ENCODE measurements at places on chromosomes 5 and 9.

DNA sequence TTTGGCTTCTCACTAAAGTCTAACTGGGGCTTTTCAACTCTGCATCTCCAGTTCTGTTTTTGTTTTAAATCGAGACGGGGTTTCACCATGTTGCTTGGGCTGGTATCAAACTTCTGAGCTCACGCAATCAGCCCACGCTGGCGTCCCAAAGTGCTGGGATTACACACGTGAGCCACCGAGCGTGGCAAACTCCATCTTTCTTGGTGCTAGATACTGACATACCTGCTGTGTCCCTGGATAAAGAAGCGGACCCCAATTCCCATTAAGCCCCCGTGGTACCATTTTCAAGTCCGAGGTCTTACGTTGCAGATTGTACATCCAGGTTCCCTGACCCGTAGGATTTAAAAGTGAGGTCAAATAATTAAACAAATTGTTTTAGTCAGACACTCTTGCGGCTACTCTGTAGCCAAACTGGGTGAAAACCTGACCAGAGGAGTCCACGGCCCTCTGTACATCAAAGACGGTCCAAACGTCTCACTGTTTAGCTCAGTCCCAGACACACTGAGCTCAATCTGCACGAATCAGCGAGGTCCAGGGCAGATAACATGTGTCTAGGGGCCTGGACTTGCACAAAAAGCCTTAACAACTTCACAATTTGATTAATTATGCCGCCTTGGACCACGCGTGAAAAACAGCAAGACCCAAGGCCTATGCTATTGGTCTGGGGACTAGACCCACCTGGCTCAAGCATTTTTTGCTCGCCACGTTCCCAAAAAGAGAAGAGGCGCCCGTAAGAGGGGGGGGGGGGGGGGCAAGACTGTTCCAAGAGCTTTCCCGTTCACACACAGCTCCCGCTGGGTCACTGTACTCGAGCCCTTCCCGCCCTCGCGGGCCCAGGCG is 727 bp upstream of the DNAJA1 start:
- peak; percentile 66 for DNase-seq

DNA sequence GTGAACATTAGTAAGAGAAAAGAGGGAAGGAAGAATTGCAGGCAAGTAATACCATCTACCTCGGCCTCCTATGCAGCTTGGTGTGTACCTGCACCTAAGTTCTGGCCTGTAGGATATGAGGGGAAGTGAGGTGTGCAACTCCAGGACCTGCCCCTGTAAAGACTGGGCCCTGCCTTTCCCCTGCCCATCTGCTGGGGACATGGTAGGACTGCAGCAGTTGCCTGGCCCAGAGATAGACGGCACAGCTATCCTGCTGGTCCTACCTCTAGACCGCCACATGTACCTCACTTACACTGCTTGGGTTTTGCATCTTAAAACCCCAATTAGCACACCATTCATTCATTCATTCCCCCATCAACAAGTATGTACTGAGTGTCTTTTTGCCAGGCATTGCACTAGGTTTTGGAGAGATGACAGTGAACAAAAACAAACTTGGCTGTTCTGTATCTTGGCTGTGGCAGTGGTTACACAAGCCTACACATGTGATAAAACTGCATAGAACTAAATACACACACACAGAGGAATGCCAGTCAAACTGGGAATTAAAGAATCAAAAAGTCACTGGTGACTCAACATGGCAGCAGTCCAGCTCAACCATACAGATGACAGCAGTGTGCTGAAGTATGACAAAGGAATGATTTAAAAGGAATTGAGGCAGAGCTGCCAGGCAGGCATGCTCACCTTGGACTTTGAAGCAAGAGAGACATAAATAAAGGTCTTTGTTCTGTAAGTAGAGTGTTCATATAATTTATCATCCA is 23.3 kb upstream of the MGAT1 start:
- DNase-seq: peak; percentile 47

DNA sequence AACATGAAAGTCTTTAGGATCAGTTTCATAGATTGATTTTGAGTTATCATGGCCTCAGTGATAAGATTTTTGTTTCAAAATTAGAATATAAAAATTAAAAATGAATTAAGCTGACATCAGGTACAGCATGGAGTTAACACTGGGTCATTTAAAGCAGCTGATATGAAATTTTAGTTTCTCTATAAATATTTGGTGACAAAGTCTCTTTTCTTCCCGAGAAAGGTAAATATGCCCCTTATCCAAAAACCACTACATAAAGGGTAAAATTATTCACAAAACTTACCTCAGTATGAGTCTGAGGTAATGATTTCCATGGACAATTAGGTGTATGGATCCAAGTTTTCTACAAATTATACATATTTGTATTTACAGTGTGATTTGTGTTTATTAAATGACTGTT is 121.5 kb upstream of the PJA2 start:
- no peak for DNase-seq

DNA sequence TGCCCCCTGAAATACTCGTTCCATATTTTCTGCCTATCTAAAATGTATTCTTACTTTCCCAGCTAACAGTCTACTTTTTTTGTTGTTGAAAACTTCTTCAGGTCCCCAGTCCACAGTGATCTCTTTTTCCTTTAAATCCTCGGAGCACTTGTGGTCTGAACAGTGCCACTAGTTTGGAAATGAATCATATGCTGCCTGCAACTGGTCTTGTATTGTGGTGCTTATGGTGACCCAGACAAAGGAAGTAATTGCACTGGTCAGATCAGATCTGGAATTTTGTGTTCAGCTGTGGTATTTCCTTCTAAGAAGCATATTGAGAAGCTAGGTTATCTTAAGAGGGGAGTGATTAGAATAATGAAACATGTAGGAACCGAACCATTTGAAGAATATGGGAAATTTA is 2.9 kb downstream of the UNC13B start:
- peak; percentile 59 for DNase-seq

GRCh38 chr9:97046228-97046627 is 7.3 kb upstream of the CTSV start:
- DNase-seq: no peak

GRCh38 chr5:50553560-50553984 is 112.5 kb upstream of the EMB start:
- peak; percentile 16 for DNase-seq

- DNase-seq: no peak
Measured at GRCh38 chr9:76528056-76528455, 69.1 kb downstream of the GCNT1 start.

DNA sequence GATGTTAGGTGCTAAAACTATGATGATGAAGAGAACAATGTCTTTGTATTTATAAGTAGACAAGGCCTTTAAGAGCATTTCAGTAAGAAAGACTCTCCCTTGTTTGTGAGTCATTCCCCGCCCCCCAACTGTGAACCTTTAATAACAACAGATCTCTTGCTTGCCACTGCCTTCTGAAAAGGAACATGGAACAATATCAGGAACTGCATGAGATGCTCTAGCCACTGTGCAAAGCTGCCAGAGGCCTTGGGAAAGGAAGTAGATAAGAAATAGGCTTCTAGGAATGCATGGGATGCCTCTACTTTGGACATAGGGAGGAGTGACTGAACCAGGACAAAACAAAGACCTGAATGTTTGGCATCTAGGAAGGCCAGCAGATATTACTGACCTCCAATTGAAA is 296.1 kb upstream of the MPDZ start:
- no peak for DNase-seq

DNA sequence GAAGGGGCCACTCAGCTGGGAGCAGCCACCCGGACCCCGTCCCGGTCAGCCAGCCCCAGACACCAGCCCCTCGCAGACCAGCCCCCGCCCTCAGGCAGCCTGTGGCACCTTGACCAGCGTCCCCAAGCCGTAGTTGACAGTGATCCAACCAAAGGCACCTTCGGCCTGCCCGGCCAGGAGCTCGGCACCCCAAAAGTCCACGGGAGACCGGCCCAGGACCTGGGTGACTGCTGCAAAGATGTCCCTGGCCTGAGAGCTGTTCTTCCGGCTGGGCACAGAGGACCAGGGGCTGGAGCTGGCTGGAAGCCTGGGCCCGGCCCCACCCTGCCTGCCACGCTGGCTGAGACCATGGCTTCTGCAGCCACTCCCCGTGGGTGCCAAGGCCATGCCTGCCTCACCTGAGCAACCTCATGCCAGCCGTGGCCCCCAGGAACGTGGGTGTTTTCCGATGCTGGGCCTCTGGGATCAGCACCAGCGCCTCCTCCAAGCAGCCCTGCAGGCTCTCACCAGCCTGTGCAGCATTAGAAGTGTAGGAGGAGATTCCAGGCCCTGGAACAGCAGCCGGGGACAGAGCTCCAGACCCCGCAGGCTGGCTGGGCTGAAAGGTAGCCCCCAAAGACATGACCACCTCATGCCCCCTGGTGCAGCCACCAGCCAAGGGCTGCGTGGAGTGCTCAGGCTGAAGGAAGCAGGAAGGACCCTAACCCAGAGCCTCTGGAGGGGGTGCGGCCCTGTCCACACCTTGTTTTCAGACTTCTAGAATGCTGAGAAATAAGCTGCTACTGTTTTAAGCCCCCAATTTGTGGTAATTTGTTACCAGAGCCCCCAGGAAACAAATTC is 4.2 kb downstream of the ENTPD8 start:
- DNase-seq: no peak

DNA sequence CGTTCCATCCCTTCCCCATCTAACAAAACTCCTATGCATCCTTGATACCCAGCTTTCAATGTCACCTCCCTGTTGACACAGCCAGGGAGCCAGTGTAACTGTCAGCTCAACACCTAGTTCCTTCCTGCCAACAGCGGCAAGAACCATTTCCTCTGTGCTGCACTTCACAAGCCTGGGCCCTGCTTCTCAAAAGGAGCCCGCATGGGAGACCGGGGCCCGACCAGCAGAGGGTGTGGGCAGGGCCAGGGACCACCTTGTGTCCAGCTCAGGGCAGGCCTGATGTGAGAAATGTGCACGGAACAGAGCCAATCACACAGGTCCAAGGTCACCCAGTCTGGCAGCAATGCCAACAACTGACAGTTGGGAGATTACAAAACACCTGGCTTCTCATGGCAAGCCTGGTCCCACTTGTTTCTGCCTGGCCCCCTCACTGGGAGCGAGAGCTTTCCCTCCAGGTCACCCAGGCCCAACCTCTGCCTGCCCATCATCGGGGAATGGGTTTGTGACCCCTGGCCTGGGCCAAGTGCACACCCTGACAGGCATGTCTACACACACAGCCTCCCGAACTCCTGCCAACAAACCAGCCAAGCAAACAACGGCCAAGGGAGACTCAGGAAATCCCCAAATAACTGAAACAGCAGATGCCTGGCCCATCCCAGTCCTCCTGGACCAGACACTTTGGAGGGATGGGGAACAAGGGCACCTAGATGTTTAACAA is 3.1 kb downstream of the RNF44 start:
- DNase-seq: no peak

- DNase-seq: no peak
Measured at GRCh38 chr5:126982202-126982601, 48.2 kb downstream of the MARCHF3 start.

- peak; percentile 21 for DNase-seq
Measured at GRCh38 chr5:172973127-172973916, 10.2 kb upstream of the ATP6V0E1 start.

GRCh38 chr5:79753092-79753491 is 63.5 kb downstream of the CMYA5 start:
- DNase-seq: no peak

DNA sequence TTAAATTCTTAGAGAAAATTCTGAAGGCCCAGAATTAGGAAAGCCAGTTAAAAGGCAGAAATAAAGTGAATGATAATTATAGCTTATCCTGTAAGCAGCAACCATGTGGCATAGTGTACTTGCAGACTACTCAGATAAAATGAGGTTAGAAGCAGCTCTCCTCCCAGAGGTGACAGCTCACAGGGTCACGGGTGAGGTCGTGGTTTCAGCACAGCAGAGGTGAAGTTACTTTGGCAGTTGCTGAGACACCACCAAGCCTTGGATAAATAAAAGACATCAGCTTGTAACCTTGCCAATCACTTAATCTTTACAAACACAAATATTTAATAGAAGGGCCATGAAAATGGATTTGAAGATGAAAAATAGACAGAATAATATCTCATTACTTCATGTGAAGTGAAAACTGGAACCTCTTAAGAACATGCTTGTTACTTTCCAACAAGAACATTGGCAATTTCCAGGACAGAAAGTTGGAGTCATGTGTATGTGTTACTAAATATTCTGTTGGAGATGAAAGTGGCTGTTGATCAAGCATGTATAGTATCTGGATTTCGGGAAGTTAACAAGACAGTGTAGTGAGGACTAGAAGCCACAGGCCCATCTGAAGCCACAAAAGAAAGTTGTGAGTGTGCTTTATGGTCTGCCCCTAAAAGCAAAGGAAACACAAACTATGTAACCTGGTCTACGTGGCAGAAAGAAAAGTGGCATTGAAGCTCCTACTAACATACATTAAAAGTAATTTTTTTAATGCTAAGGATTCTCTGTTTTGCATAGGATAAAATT is 134.4 kb downstream of the ERCC6L2 start:
- peak; percentile 65 for DNase-seq

Measured in OCI-M1 (cell line).